Stromal cell of bone marrow (primary cell): ENCODE measurements at places on chromosomes 3 and 15.

DNA sequence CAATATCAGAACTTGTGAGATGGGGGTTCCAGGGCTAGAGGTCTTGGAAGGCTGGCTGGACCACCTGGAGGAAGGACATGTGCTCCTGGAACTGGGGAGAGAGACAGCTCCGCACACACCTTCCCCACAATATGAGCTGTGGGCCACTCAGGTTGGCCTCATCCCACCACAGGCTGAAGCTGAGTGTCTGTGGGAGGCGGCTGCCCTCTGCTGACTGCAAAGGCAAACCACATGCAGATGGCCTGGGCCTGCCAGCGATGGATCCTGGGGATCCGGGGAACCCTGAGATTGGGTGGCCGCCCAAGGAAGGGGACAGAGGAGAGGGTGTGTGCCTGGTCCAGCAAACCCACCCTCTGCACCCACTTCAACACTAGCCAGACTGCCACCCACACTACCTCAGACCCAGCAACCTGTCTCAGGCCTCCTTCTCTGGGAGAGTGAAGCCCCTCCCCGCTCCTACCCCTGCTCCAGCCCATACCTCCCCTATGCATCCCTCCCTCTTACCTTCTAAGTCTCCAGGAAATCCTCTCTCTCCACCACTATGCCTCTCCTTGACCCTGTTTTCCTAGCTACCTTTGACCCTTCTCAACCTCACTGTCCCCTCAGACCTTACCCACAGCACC, 44.8 kb downstream of the CYP11A1 start:
- DNase-seq = no peak

- no peak for DNase-seq
Measured at GRCh38 chr3:10547841-10548783, 42.7 kb upstream of the ATP2B2 start.

DNA sequence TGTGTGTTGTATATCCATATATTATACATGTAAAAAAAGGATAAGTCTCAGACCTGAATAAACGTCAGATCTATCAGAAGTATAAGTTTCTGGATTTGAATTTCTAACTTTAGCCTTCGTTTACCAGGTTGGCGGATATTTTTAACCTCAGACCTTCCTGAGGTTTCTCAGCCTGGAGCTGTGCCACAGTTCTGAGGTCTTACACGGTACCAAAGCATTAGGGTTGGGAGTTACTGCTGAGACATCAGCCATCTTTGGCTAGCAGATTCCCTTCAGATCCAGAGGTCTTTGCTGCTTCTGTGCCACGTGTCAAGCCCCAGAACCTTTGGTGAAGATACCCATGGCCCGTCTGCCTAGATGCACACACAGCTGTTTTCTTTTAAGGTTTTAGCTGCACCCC, 84.7 kb downstream of the PPP2R3A start:
- DNase-seq = no peak

- no peak for DNase-seq
Measured at GRCh38 chr15:87211547-87211946, 1045.0 kb downstream of the NTRK3 start.

DNA sequence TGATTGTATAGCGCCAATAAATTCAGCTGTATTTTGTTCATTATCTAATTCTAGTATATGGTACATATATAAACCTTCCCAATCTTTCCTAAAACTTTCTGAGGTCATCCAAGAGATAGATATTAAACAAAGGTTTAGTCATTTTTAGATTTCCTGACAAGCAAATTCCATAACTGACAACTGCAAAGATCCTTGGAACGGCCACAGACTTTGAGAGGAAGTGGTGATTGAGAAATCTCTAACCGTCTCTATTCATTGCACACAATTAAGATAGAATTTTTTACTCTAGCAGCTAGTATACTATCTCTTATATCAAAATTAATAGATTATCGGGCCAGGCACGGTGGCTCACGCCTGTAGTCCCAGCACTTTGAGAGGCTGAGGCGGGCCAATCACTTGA, 4.7 kb downstream of the CSNK1G1 start:
- no peak for DNase-seq

- DNase-seq = no peak
Measured at GRCh38 chr15:84778194-84778593, 29.8 kb downstream of the ZNF592 start.

DNA sequence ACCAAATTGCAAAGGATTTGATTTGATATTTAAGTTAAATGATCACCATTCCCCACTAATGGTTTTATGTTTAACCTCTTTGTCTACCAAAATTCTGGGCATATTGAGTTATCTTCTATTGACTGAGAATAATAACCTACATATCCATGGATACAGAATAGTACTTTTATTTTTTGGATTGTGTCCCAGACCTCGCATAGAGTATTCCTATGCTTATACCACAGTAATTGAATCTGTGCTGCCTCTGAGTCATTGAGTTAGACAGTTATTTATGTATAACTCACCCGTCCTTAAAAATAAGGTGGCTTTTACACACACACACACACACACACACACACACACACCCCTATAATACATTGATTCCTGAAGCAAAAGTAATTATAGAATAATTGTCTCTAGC, 690.1 kb upstream of the BCHE start:
- DNase-seq = no peak

- DNase-seq = no peak
Measured at GRCh38 chr3:124530916-124531315, 199.3 kb upstream of the UMPS start.

- no peak for DNase-seq
Measured at GRCh38 chr3:27615555-27615954, 106.6 kb downstream of the EOMES start.

DNA sequence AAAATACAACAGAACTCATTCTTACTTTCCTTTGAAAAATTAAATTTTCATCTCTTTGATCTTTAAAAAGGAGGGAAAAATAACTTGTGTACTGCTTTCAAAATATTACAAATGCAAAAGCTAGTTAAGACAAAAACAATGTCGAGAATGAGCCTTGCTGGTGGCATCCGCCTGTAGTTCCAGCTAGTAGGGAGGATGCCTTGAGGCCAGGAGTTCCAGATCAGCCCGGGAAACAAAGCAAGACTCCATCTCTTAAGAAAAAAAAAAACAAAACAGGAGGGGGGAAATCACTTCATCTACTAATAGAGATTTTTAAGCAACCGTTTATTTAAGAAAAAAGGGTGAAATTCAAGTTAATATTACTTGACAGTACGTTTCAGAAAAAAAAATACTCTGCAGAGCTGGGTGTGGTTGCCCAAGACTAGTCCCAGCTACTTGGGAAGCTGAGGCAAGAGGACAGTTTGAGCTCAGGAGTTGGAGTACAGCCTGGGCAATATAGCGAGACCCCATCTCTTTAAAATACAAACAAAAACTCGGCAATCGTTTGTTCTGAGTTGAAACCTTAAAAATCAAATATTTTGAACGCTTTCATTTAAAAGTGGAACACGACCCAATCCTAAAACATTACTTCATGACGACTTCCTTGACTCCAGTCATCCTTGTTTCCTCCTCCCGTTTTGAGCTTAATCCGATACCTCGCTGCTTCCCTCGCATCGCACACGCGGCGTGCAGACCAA, 1.2 kb downstream of the KPNA1 start:
- DNase-seq = no peak

DNA sequence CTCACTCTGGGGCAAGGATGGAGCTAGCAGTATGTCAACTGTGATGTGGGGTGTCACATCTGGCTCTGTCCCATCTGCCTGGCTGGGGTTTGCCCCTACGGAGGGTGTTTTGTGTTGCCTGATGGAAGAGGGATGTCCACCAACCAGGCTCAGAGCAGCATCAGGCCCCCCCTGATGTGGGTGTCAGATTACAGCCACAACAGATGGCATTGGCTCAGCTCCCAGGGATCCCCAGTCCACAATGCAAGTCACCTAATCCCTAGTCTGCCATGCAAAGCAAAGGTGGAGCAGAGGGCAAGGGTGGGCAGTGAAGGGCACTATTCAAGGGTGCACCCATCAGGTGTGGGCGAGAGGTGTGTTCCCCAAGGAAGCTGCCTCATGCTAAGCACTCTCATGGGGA, 48.9 kb upstream of the AMOTL2 start:
- no peak for DNase-seq

DNA sequence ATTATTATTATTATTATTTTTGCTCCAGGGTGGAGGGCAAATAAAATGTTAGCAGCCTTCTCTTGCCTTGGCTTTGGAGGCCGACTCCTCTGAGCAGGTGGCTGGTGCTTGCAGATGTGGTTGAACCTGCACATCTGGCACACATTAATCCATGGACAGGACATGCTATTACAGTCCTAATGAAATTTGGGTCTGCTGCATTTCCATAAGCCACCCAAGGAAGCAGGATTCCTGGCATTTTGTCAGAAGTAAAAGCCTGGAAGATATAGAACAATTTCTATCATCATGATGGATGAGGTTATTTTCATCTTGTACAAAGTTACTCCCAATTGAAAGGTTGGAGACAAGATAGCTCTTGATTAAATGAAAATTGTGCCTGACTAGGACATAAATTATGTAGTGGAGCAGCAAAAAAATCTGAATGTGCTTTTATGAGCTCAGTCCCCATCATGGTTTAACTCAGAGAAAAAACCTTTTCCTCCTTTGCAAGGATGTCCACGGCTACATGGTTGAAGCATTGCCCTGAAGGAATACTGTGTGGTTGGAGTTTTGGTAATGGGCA, 130.9 kb upstream of the RGMA start:
- DNase-seq = no peak

GRCh38 chr3:179269152-179269707, 18.3 kb upstream of the KCNMB3 start:
- DNase-seq = no peak

DNA sequence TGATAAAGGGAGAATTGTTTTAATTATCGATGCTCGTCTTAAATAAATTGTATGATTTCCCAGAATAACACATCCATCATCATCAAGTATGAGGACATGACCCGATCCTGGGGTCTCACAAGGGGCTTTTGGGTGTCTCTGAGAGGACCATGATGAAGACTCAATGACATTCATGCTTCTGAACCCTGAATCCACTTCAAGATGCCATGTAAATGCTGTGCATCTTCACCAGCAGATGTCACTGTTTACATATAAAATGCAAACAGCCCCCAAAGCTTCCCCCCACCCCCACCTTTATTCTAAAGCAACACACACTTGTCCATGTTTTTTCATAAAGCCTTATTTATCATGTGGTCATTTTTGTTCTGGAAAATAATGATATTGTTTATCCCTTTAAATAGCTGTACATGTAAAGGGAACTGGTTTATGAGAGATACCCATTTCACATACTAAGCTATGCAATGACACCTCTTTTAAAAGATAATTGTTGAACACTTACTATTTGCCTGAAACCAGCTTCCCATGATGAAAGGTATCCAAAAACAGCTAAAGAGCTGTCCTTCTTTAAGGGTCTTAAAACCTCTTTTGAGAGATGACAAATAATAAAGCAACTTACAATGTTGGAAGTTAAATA, 69.7 kb upstream of the UBE3A start:
- DNase-seq = peak; percentile 21

DNA sequence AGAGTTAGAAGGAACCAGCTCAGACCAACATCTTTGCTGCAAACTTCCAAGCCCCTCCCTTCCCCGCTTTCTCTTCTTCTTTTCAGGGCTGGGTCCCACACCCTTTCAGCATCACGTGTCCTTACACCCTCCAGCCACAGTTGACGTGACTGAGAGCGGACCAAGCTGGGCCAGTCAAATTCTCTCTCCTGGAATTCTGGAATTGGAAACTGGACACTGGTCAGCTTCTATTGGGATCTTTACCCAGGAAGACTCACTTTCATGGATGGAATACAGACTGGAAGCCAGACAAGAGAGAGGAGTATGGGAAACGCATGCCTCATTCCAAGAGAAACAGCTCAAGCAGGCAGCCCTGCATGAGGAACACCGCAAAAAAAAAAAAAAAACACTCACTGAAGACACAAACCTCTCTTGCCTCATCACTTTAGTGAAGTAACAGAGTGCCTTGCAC, 12.4 kb upstream of the TPM1 start:
- no peak for DNase-seq

GRCh38 chr15:39581793-39582285, 960 bp downstream of the THBS1 start:
- peak; percentile 28 for DNase-seq

GRCh38 chr15:75192307-75192706, 9.4 kb upstream of the C15orf39 start:
- no peak for DNase-seq

GRCh38 chr3:42830437-42831320, 21.4 kb downstream of the ACKR2 start:
- DNase-seq = no peak

GRCh38 chr3:112736805-112737566, 96.0 kb upstream of the CCDC80 start:
- no peak for DNase-seq

DNA sequence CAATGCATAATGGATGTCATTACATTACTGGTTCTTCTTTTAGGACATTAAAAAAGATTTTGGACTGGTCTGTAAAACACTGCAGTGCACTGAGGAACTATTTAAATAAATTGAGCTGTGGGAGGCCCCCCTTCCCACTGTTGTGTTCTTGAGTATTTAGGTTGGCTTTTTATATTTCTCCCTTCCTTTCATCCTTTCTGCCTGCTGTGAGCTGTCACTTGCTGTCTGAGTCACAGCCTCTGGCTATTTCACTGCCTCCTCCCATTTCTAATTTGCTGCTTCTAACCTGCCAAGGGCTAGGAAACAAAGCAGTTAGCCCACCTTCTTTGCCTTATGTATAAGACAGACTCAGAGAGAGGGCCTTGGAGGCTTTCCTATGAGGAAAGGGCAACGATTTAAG, 89.0 kb upstream of the FNDC3B start:
- no peak for DNase-seq

DNA sequence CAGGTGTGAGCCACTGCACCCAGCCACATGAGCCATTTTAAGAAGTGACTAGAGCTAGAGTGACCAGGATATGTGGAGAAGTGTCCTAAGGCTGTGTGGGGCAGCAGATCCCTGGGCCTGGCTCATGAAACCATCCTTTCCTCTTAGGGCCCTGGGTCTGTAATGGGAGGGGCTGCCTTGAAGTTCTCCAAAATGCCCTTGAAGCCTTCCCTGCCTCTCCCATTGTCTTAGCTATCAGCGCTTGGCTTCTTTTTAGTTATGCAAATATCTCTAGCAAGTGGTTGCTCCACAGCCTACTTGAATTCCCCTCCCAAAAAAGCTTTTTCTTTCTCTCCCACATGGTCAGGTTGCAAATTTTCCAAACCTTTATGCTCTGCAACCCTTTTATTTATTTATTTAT, 112.4 kb upstream of the SPATA16 start:
- DNase-seq = no peak

GRCh38 chr3:120661106-120661905, 20.7 kb downstream of the HGD start:
- DNase-seq = no peak

DNA sequence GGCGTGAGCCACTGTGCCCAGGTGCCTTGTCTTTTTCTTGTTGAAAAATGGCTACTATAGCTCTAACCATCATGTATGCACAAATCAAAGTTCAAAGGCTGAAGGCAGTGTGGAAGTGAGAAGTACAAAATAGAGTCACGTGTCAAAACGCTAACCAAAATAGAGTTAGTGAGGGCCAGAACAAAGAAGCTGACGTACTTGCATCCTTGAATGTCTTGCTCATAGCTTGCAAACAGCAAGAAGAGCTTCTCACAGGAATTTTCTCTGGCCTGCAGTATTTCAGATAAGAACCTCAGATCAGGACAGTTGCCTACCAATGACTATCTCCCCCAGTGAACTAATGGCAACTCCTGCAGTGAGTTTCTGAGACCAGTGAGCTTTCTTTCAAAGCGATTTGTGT, 713.5 kb downstream of the GRM7 start:
- no peak for DNase-seq

- no peak for DNase-seq
Measured at GRCh38 chr15:94586099-94586498, 354.7 kb downstream of the MCTP2 start.
